ENCODE measurements at places on chromosomes 7 and 10. TPM values are rescaled to one million over a fixed set of nuclear protein-coding genes. Genes with fewer than 3 reads are reported as not detected.

DNA sequence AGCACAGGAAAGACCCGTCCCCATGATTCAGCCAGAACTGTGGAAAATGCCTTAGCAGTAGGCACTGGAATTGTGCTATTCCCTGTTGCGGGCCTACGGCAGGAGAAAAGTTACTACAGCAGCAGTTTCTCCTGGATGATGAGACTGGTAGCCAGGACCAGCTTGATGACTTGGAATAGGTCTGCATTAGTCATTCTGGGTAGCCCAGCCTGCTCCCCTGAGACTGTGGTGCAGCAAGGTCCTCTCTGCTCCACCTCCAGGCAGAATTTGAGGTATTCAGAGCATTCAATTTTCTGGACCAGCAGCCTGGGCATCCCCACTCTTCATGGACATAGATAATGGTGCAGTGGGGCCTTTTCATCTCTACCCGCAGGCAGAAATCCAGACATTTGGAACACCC lies 490.0 kb downstream of the SH2D4B start:
- H3K4me1 ChIP-seq, result no peaks in the 10 kb centered on the region
- no peak overlapping the region for H3K27ac ChIP-seq
- no peaks in the 10 kb centered on the region for H3K27me3 ChIP-seq
- no peaks in the 10 kb centered on the region for H3K36me3 ChIP-seq
- no peak overlapping the region for H3K4me3 ChIP-seq

GRCh38 chr10:33273295-33274002 lies 61.0 kb downstream of the NRP1 start:
- H3K27ac ChIP-seq, result peak overlapping the region; percentile 17
- DNase-seq, result peak; percentile 48
- no peaks in the 10 kb centered on the region for H3K36me3 ChIP-seq
- no peak overlapping the region for H3K4me3 ChIP-seq

Gene PHYH
- 17.9 TPM for total RNA-seq

Gene SNX10
- total RNA-seq, result 17.8 TPM

All from GM23338 (cell line).